Cardiac muscle cell (in vitro differentiated cells and primary cell): ENCODE measurements at places on chromosomes 7 and 10. TPM values are rescaled to one million over a fixed set of nuclear protein-coding genes. Genes with fewer than 3 reads are reported as not detected.

DNA sequence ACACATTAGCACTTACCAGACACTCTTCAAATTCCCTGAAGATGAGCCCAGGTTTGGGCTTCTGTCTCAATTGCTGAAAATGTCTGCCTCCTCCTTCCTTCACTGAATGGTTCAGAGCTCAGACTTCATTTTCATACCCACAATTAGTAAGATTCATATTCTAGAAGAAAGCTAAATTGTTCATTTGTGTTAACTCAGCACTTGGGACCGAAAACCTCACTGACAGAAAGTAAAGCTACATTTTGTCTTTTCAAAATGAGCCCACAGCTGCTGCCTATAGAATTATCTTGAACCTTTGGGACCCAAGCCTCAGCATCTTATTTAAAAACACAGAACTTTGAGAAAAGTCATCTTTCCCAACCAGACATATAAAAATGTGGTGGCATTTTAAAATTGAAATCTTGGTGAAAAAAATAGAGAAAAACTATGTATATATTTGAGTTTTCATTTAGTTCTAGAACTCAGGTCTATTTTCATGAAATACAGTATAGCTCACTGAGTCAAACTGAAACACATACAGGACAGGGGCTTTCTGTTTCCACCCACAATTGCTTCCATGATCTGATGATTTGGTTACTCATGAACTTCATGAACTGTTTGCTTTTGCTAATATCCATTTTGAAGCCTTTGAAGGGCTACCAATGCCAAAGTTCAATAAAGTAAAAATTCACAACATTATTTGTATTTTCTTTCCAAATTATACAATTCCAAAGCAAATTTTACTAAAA lies 119.1 kb upstream of the PFKP start:
- DNase-seq, result no peak

DNA sequence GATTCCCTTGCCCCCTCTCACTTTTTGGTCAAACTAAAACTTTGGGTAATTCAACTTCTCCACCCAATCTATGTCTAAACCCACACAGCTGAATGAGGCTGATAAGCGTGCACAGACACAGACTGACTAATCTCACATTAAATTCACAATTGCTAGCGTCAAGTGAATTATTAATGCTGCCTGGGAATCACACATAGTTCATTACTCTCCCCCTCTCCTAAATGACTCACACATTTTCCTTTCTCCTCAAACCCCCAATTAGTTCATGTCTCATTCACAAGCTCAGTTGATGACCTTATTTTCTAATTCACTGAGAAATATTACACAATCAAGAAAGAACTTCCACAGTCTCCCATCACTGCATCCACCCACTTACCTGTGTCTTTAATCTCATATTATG lies 14.5 kb downstream of the KLF14 start:
- DNase-seq, result no peak

The OR9A2 gene
- total RNA-seq, result 0.60 TPM in 1 of 2 replicates, not detected in the other

The RET gene
- 0.07 and 0.09 TPM in 2 replicates for total RNA-seq

- peak; percentile 53 for DNase-seq
Measured at GRCh38 chr10:22599048-22599561, 115.3 kb downstream of the PIP4K2A start.
